ENCODE measurements at places on chromosomes 3 and 15. TPM values are rescaled to one million over a fixed set of nuclear protein-coding genes. Genes with fewer than 3 reads are reported as not detected.

Gene IGDCC3
- not detected for total RNA-seq

Gene TRAT1
- not detected for total RNA-seq

Gene ZPLD1
- total RNA-seq = not detected

GRCh38 chr3:167839460-167840134 is 104.1 kb downstream of the SERPINI1 start:
- no peak for DNase-seq

GRCh38 chr3:180875124-180875698 is 37.3 kb upstream of the FXR1 start:
- no peak for DNase-seq

GRCh38 chr3:126158016-126158911 is 22.1 kb downstream of the ALDH1L1 start:
- DNase-seq = no peak

- DNase-seq = no peak
Observed at GRCh38 chr3:197866035-197866434, 75.0 kb downstream of the LRCH3 start.

DNA sequence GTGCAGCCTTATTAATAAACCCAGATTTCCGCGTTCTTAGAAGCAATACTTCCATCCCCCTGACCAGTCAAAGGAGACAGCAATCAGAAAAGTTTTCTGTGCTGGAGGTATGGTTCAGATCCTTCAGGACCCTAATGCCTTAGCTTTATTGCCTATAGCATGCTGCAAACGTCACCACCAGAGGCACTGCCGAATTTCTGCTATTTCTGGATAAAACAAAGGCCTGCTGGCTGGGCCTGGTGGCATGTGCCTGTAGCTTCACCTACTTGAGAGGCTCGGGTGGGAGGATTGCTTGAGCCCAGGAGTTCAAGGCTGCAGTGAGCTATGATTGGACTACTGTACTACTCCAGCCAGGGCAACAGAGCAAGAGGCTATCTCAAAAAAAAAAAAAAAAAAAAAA is 407.2 kb downstream of the FOXP1 start:
- no peak for DNase-seq

DNA sequence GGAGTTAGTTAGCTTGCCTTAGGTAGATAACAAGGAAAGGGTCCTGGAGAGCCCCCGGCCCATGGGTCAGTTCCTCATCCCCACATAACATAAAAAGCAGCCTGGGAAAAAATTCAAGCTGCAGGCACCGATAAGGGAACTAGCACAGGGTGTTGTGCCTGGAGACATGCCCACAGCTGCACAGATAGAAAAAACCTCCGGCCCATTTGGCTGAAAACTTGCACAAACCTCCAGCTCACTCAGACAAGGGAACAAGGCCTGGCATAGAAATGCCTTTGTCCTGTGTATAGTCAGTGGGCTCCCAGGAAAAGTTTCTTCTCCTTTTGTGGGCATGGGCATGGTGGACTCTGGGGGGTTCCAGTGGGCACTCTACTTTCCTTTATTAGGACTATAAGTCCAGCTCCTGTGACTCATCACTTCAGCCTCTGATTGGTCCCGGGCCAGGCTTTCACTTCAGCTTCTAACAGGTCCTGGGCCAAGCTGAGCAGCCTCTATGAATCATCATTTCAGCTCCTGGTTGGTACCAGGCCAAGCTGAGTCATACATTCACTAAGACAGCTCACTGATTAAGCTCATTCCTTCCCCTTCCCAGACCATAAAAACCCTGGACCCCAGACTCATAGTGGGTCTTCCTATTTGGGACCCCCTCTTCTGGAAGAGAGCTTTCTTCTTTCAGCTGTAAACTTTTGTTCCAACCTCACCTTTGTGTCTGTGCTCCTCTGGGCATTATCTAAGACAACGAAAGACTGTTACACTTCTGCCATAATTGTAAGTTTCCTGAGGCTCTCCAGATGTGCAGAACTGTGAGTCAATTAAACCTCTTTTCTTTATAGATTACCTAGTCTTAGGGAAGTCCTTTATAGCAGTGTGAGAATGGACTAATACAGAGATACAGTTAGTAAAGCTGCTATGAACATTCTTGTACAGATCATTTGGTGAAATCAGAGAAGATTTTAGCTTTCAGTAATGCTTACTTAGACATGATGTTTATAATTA is 348.0 kb upstream of the DPPA4 start:
- peak; percentile 82 for DNase-seq

- DNase-seq = peak; percentile 34
Observed at GRCh38 chr15:57064033-57064432, 145.6 kb downstream of the TCF12 start.

GRCh38 chr3:97291901-97292300 is 472.7 kb upstream of the ARL6 start:
- no peak for DNase-seq

Data from Caki2 (cell line).